Activated CD8-positive, alpha-beta memory T cell treated with anti-CD3 and anti-CD28 coated beads for 1 hour (primary cell): ENCODE measurements at places on chromosomes 1 and 21.

- no peak for DNase-seq
Observed at GRCh38 chr1:107480548-107481415, 339.9 kb downstream of the NTNG1 start.

DNA sequence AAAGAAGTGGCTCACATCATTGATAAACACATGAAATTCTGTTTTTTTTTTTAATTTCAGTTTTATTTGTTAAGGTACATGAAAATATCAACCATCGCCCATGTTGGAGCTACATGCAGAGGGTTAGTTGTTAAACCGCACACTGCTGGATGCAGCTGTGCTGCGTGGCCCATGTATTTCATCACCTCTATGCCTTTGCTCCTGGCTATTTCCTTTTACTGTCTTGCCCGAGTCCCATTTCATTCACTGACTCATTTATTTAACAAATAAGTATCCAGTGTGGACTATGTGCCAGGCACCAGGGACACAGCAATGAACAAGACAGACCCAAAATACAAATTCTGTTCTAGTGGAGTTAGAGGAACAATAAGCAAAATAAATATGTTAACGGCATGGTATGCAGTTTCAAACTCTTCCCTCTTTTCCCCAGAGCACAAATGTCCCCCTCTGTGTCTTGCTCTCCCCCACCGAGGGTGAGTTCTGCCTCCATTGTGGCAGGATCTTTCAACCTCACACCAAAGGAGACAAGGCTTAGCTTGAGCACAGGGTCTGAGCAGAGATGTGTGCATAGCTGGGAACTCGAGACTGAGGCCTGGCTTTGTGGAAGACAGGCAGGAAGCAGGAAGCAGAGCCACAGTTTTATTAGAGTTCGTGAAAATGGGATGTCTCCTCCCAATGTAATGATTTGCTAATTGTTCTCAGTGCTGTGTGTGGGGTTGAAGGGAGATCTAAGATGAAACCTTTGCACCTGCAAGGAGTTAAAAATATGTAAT lies 44.6 kb downstream of the MAN1C1 start:
- DNase-seq = no peak

GRCh38 chr1:229066591-229066990 lies 204.3 kb upstream of the RAB4A start:
- DNase-seq = no peak

DNA sequence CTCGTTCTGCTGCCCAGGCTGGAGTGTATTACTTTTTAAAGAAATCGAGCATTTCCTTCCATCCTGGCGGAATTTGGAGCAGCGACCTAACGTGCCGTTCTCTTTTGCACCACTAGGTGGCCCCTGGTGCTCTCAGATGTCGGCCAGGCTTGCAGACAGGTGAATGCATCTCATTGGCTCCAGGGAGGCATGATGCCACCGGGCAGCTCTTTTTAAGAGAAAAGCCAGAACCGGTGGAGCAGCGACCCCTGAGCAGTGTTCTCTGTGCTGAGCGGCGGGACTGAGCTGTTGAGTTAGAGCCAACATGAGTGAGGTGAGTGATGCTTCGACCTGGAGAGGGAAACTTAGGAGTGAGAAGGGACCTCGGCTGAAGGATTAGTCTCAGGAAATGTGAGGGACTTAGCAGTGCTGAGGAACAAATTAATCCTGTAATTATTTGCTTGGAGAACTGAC lies at the start of gene PCP4:
Gene PCP4, plus strand, starts transcription at position 241 of the 453 bp plus-strand sequence. Its CDS starts 64 bp downstream, at position 305.
- DNase-seq = no peak

GRCh38 chr1:29821605-29822004 lies 585.3 kb downstream of the PTPRU start:
- DNase-seq = no peak

GRCh38 chr1:10171105-10171767 lies 39.1 kb upstream of the KIF1B start:
- DNase-seq = no peak

DNA sequence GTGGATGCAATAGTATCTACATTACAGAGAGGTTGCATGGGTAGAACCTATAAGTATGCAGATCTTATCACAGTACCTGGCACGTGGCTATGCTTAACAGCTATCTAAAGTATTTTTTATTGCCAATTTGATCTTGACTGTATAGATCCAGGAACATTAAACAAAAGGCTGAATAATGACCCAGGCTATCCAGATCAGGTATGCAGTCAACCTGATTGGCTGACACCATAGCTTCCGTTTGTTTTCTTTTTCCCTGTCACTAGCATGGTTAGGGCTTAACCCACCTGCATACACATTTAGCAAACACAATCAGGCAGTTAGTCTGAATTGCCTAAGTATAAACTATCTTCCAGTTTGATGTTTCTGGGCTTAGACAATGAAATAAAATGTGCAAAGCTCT lies 264.9 kb upstream of the PLXNA2 start:
- no peak for DNase-seq

DNA sequence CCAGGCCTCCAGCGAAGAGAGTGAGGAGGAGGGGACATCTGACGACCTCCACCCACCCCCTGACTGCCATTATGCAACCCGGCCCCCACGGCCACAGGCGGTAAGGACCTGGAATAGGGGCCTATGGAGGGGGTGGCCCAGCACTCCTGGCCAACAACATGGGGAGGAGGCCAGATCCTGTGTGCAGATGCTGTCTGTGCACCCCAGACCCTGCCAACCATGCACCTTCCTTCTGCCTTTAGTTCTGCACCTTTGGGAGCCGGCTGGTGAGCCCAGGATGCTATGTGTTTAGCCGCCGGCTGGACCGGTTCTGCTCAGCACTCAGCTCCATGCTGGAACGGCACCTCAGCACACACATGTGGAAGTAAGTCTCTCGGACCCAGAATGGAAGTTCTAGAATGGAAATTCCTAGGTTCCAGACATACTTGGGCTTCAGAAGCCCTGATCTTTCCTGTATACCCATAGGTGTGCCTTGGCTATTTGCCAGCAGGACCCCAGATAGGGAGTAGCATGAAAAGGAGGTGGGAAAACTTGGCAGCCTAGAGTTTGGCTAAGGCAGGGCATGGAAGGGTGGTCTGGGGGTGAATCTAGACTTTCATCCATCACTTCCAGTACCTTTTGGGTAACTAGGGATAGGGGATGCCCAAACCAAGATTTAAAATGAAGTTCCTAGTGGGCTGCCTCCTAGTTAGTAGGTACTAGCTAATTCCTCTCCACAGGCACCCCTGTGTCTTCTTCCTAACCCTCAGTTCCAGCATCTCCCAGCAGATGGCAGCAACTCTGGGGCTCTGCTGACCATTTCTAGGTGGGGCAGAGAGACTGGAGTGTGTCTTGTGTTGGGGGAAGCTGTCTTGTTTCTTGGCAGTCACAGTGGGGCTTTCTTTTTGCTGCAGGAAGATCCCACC lies 3.6 kb upstream of the CYB561D1 start:
- peak; percentile 64 for DNase-seq
